ENCODE measurements at places on chromosomes 12 and 14. TPM values are rescaled to one million over a fixed set of nuclear protein-coding genes. Genes with fewer than 3 reads are reported as not detected.

Gene IL22
- not detected for total RNA-seq

- H3K27ac ChIP-seq, result no peak overlapping the region
- H3K27me3 ChIP-seq, result no peaks in the 10 kb centered on the region
- peaks cover 25% of the 10 kb centered on the region for H3K4me1 ChIP-seq
- no peak overlapping the region for H3K4me3 ChIP-seq
- H3K36me3 ChIP-seq, result no peaks in the 10 kb centered on the region
- DNase-seq, result no peak
Observed at GRCh38 chr12:52584156-52584682, 10.6 kb upstream of the KRT74 start.

DNA sequence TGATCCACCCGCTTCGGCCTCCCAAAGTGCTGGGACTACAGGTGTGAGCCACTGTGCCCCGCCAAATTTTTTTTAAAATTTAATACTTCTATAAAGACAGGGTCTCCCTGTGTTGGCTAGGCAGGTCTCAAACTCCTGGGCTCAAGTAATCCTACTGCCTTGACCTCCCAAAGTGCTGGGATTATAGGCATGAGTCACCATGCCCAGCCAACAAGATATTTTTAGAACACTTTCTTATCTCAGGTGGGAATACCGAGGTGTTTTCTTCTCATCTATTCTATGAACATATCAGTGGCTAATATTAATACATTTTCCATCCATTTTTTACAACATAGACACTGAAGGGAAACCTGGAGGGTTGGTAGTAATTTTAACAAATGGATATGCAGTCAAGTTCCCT lies 38.0 kb upstream of the DHRS4 start:
- H3K36me3 ChIP-seq, result no peaks in the 10 kb centered on the region
- H3K27me3 ChIP-seq, result no peaks in the 10 kb centered on the region
- no peak for DNase-seq
- H3K4me3 ChIP-seq, result no peak overlapping the region

- H3K4me1 ChIP-seq, result no peaks in the 10 kb centered on the region
- H3K4me3 ChIP-seq, result no peak overlapping the region
- H3K27me3 ChIP-seq, result no peaks in the 10 kb centered on the region
- H3K36me3 ChIP-seq, result no peaks in the 10 kb centered on the region
- no peak overlapping the region for H3K27ac ChIP-seq
Observed at GRCh38 chr12:24222968-24223367, 273.5 kb upstream of the SOX5 start.

DNA sequence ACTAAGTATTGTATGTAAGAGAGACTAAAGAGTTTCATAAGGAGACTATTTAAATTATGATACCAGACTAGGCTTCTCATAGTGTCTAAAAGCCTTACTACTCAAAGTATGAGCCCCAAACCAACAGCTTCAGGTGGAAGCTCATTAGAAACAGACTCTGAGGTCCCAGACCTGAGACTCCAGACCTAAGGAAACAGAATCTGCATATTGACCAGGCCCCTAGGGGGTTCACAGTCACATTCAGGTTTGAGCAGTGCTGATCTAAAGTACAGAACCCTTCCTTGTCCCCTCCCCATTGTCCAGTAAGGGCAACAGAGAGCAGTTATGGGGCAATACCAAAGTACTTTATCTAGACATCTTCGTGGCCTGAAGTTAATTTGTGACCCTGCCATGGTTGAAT lies 87.7 kb downstream of the SSPN start:
- H3K4me1 ChIP-seq, result no peaks in the 10 kb centered on the region
- H3K36me3 ChIP-seq, result no peaks in the 10 kb centered on the region
- no peak for DNase-seq
- H3K27ac ChIP-seq, result no peak overlapping the region
- H3K4me3 ChIP-seq, result no peak overlapping the region

DNA sequence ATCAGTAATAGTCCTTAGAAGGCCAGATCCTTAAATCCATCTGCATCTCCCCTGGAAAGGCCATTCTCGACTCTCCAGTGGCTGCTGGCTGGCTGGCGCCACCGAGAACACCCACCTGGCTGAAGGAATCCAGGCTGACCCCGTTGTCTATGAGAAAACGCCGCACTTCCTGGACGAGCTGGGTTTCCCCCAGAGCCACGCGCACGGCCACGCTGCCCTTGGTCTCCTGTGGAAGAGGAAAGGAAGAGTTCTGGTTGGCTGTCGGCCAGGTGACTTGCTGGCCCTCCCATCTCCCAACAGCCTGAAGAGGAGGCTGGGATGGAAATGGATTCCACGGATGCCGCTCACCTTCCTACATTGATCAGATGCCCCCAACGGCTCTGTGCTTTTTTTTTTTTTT lies 23.9 kb downstream of the RBM19 start:
- H3K27me3 ChIP-seq, result no peaks in the 10 kb centered on the region
- peaks cover 16% of the 10 kb centered on the region for H3K36me3 ChIP-seq
- H3K27ac ChIP-seq, result no peak overlapping the region

GRCh38 chr14:59301354-59301753 lies 112.9 kb downstream of the DAAM1 start:
- H3K4me3 ChIP-seq, result no peak overlapping the region
- peaks cover 35% of the 10 kb centered on the region for H3K4me1 ChIP-seq
- H3K27ac ChIP-seq, result no peak overlapping the region
- H3K36me3 ChIP-seq, result no peaks in the 10 kb centered on the region
- no peaks in the 10 kb centered on the region for H3K27me3 ChIP-seq
